Natural killer cell (primary cell): ENCODE measurements at places on chromosomes 2 and 18. TPM values are rescaled to one million over a fixed set of nuclear protein-coding genes. Genes with fewer than 3 reads are reported as not detected.

L3MBTL4 gene
- 30.0 TPM for total RNA-seq

NEU2 gene
- not detected for total RNA-seq

KCNE4 gene
- not detected for total RNA-seq

ZNF396 gene
- total RNA-seq: 1.7 TPM

MYO5B gene
- total RNA-seq: 0.33 TPM

UCN gene
- total RNA-seq: 1.6 TPM

SNTG2 gene
- not detected for total RNA-seq

GPR155 gene
- total RNA-seq: 4.4 TPM

PAIP2B gene
- total RNA-seq: 3.4 TPM

UPP2 gene
- total RNA-seq: not detected

KRTCAP3 gene
- 5.1 TPM for total RNA-seq

SLC14A1 gene
- total RNA-seq: 21.2 TPM

TMX3 gene
- 62.0 TPM for total RNA-seq

DIS3L2 gene
- 63.6 TPM for total RNA-seq

RBFA gene
- 17.7 TPM for total RNA-seq

WNT10A gene
- 0.92 TPM for total RNA-seq

PXDN gene
- total RNA-seq: 2.1 TPM

ASNSD1 gene
- total RNA-seq: 17.5 TPM

STAT4 gene
- 264 TPM for total RNA-seq

C18orf63 gene
- not detected for total RNA-seq

SIX3 gene
- 0.39 TPM for total RNA-seq

ACOXL gene
- total RNA-seq: not detected

CFAP53 gene
- total RNA-seq: 0.20 TPM

CNGA3 gene
- total RNA-seq: not detected

GYPC gene
- total RNA-seq: 74.2 TPM

RGPD4 gene
- 0.21 TPM for total RNA-seq

SNED1 gene
- 0.97 TPM for total RNA-seq

CEP68 gene
- total RNA-seq: 5.6 TPM

COLEC12 gene
- total RNA-seq: not detected

WDR75 gene
- 32.3 TPM for total RNA-seq

TUBA4B gene
- total RNA-seq: not detected
